AG04450 (cell line): ENCODE measurements at places on chromosomes 2 and 18.
A peak's percentile ranks its signal among the peaks of the same experiment; 100 is the strongest.

DNA sequence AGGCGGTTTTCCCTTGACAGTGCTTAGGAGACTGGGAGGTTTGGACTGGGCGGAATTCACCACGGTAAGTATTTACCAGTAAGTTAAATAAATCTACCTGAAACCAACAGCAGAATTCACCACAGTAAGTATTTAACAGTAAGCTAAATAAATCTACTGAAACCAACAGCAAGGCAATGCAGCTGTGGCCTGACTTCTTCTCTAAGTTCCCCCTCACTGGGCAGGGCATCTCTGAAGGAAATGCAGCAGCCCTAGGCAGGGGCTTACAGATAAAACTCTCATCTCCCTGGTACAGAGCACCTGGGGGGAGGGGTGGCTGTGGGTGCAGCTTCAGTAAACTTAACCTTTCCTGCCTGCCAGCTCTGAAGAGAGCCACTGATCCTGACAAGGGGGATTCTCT lies 432.5 kb upstream of the LRRTM1 start:
- no peak for DNase-seq

GRCh38 chr18:34691614-34692013 lies 18.5 kb upstream of the DTNA start:
- no peak for DNase-seq

GRCh38 chr2:23776021-23776420 lies 150.9 kb downstream of the ATAD2B start:
- DNase-seq = no peak

- DNase-seq = peak; percentile 81
Measured at GRCh38 chr2:225100856-225101294, 58.6 kb upstream of the DOCK10 start.

GRCh38 chr18:7766346-7766745 lies 199.2 kb downstream of the PTPRM start:
- no peak for DNase-seq

DNA sequence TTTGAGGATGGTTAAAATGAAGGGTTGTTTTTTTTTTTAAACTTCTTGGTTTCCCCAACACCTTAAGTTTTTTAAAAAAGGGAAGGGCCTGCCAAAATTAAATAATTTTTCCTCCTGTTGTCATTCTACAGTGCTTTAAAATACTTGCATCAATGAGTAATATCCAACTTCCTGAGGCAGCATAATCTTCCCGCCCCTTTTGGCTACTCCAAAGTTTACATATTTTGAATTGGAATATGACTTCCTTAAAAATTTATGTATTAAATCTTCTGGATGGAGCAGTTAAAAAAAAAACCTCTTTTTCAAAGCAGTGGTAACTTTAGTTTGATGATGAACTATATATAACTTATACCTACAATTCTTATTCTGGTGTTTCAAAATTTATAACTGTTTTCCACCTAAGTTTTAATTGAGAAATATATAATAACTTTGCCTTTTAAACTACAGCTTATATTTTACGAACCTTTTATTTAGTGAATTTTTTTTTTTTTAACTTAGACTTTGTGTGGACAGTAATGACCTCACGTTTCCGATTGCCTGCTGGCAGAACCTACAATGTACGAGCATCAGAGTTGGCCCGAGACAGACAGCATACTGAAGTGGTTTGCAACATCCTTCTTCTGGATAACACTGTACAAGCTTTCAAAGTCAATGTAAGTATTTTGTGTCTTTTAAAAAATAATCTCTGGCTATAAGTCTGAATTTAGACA lies 49.8 kb downstream of the PTPN4 start:
- peak; percentile 30 for DNase-seq
